ENCODE measurements at places on chromosomes 11 and 22.

DNA sequence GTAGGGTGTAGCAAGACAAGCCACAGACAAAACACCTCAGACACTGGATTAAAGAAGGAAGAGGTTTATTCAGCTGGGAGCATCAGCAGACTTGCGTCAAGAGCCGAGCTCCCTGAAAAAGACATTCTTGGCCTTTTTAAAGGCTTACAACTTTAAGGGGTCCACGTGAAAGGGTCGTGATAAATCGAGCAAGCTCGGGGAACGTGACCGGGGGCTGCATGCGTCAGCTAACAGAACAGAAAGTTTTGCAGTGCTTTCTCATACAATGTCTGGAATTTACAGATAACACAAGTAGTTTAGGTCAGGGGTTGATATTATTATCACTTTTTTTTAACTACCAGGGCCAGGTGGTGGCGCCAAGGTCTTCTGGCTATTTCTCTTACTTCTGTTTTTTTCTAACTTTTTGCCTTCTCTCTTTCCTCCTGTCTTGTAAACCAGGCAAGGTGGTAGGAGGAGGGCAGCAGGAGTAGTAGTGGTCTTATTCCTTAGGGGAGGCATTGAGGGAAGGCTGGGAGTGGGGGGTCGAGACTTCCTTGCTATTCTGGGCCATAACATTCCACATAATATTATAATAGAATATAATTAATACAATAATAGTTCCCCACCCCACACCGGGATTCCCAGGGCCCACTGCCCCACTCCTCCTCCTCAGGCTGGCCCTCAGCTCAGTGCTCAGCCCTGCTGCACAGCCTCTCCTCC is 587 bp upstream of the ALDH3B1 start:
- DNase-seq = no peak

DNA sequence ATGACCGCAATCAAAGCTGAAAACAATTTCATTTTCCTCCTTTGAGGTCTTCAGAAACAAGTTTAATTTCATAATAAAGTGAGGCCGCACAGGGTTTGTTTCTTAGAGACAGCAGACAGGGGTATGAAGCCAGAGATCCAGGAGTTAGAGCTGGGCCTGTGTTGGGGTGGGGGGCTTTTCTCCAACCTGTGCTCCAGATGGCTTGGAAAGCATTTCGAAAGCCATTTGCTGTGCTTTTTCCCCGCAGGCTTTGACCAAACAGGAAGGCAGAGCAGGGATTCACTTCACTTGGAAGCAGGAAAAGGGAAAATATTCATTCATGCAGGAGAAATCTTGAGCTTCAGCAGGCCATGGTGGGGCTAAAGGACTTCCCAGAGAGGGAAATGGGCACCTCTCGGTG is 617.4 kb downstream of the SOX6 start:
- DNase-seq = no peak

- DNase-seq = no peak
Observed at GRCh38 chr11:73315293-73316020, 7.4 kb downstream of the ARHGEF17 start.

GRCh38 chr22:37355174-37355573 is 72.1 kb downstream of the ELFN2 start:
- DNase-seq = no peak

DNA sequence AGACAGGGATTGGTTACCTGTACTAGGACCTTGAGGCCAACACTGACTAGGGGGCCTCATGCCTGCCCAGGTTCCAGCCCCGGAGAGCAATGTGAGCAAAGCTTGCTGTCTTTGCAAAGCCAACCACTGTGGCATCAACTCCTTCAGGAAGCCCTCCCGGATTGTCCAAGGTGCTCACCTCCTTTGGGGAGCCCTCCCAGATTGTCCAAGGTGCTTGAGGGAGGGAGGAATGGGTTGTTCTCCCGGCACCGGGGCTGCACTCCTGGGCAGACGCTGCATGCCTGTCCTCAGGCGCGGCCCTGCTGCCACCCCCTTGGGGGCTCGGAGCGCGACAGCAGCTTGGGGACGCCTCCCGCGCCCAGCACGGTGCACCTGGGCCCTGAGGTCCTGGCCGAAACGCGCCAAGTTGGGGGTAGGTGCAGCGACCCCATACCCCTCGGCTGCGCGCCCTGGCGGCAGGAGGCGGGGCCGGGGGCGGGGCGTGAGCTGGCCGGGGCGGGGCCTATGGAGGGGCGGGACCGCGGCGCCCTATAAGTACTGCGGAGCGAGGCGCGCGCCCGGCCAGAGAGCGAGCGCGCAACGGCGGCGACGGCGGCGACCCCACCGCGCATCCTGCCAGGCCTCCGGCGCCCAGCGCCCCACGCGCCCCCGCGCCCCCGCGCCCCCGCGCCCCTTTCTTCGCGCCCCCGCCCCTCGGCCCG is at the start of gene CD81:
Gene CD81 (plus strand): TSS at position 560 of the 701 bp plus-strand sequence. CDS start 240 bp downstream, outside the sequence.
- no peak for DNase-seq

DNA sequence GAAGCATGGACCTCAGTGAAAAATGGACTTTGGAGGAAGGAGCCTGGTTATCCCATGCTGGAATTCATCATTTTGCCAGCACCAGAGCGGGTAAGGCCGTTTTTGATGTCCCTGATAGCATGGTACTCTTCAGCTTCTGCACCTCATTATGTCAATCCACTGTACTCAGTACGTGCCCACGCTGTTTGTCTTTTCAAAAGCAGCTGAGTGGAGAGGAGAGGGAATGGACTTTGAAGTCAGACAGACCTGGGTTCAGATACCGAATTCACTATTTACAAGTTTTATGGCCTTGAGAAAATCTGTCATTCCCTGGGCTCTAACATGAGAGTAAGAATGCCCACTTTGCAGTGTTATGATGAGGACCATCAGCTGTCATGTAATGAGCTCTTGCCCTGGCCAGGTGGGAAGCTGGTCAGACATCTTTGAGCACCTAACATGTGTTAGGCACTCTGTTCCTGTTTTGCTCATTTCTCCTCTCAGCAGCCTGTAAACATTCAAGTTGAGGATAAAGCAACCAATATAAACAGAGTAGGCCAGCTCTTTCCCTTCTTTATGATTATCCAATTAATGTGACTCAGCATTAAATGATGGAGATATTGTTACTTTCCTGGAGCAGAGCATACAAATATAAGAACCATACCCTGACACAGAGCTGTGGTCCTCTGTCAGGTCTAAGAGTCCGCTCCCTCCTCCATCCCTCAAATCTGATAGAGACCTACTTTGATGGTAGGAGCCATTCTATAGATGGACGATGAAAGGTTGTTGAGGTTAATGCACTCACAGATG is 39.0 kb upstream of the AMOTL1 start:
- no peak for DNase-seq

GRCh38 chr11:119671051-119671450 is 57.9 kb downstream of the NECTIN1 start:
- peak; percentile 11 for DNase-seq

DNA sequence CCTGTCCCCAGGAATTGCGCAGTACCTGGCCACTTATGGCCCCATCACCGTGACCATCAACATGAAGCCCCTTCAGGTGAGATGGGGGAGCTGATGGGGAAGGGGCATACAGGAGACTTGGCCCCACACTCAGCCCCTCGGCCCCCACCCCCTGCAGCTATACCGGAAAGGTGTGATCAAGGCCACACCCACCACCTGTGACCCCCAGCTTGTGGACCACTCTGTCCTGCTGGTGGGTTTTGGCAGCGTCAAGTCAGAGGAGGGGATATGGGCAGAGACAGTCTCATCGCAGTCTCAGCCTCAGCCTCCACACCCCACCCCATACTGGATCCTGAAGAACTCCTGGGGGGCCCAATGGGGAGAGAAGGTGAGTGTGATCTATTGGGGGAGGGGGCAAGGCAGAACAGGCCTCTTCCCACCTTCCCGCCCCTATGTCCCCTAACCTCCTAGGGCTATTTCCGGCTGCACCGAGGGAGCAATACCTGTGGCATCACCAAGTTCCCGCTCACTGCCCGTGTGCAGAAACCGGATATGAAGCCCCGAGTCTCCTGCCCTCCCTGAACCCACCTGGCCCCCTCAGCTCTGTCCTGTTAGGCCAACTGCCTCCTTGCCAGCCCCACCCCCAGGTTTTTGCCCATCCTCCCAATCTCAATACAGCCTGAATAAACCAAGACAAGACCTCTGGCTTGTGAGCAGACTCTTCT is 3.6 kb downstream of the CTSW start:
- DNase-seq = no peak

Measured in AG09309 (cell line).